ENCODE measurements at places on chromosomes 7 and 10.

DNA sequence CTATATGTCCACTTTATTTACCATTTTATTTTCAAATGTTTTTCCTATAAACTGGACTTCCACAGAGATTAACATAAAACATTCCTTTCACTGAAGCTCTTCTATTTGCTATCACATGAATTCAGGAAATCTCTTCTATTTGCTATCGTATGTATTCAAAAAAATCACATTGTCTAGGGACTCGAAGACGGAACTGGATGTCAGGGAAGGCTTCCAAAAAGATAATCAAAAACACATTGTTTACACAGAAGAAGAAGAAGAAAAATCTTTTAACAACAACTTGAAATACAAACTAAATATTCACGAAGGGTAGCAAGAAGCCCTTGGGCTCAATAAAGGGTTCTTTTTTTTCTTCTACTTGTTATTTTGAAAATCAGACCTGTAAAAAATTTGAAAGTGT is 426.1 kb upstream of the LRRN3 start:
- no peak for DNase-seq

GRCh38 chr7:39609113-39609934 is 14.0 kb upstream of the RALA start:
- DNase-seq: no peak

GRCh38 chr7:19121977-19122588 is 4.6 kb upstream of the TWIST1 start:
- DNase-seq: peak; percentile 23

- DNase-seq: no peak
These were observed 46.7 kb upstream of the WNT16 start for GRCh38 chr7:121282129-121282528.

- no peak for DNase-seq
These were observed 102.7 kb upstream of the SDK1 start for GRCh38 chr7:3198316-3198715.

- DNase-seq: no peak
These were observed 82.3 kb upstream of the PPIF start for GRCh38 chr10:79264942-79265341.

Measured in A549 (cell line).